ENCODE measurements at places on chromosomes 3 and 15.

GRCh38 chr3:48952510-48953118, 34.0 kb downstream of the ARIH2 start:
- peak; percentile 17 for DNase-seq

GRCh38 chr3:45241206-45241605, 15.1 kb upstream of the TMEM158 start:
- no peak for DNase-seq

DNA sequence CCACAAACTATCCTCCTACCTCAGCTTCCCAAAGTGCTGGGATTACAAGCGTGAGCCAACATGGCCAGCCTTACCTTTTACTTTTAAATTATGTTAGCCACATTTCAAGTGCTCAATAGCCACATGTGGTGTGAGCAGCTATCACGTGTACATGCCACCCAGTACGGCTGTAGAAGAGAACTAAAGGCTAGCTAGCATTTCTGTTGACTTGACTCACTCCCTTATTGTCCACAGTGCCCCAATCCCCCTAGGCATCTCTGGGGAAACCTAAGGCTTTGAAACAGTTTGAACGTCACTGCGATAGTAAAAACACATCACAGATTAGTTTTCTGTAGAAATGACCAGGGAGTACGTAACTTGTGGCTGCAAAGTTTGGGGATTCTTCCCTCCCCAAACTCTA, 12.0 kb downstream of the C15orf40 start:
- no peak for DNase-seq

GRCh38 chr3:128453501-128454309, 13.0 kb downstream of the DNAJB8 start:
- no peak for DNase-seq

- no peak for DNase-seq
These were observed 281.3 kb downstream of the FGF12 start for GRCh38 chr3:192445770-192446644.

GRCh38 chr3:23232016-23232415, 28.9 kb downstream of the UBE2E2 start:
- no peak for DNase-seq

- DNase-seq = no peak
These were observed 76.3 kb downstream of the RAB11A start for GRCh38 chr15:65945616-65946015.

GRCh38 chr3:136728473-136728872, 23.7 kb downstream of the STAG1 start:
- DNase-seq = no peak

GRCh38 chr3:21020681-21021080, 730.3 kb downstream of the ZNF385D start:
- no peak for DNase-seq

GRCh38 chr15:84082739-84083138, 152.8 kb upstream of the GOLGA6L4 start:
- no peak for DNase-seq

- no peak for DNase-seq
These were observed 543 bp downstream of the MEF2A start for GRCh38 chr15:99566157-99566897.

DNA sequence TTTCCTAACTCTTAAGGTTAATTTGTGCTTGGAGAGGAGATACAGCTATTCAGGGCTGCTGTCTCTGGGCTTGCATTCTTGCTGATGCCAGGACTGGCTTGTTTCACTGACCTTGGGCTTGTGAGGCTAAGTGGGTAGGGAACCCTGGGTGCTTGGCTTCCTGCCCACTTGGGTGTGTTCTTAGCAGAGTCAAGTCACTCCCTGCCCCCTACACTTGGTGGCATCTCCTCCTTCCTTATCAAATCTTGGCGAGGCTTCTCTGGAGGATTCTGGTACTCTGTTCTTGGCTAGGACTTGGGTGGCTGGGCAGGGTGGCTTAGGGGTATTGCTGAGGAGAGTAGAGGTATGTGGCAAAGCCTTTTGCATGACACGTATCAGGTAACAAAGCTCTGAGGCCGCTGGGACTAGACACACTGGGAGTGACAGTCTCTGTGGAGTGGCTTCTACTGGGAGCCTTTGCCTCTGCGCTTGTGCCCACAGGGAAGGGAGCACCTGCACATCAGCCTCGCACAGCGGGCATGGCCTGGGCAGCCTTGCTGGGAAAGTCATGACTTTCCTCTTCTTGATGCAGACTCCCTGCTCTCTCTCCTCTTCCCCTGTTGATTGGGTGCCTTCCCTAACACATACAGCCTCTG, 41.8 kb downstream of the CHCHD6 start:
- no peak for DNase-seq

GRCh38 chr3:77038468-77038929, 1.4 kb upstream of the ROBO2 start:
- DNase-seq = no peak

DNA sequence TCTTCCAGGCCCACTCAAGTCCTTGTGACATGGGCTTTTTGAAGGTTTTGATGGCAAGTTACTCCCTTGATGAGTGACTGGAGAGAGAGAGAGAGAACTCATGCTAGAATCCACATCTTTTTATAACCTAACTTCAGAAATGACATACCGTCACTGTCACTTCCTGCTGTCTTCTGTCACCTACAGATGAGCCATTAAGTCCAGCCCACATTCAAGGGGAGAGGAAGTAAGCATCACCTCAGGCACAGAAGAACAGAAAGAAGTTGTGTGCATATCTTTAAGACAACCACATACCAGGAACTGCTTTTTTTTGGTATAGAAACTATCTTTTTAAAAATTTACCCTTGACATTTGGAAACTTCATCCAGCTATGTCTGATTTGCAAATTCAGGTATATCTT, 16.6 kb upstream of the TXNRD3 start:
- no peak for DNase-seq

- no peak for DNase-seq
These were observed at the start of gene KY for GRCh38 chr3:134650431-134651346. KY (minus strand) TSS chr3:134651022; CDS start chr3:134650960, 62 bp downstream.

- no peak for DNase-seq
These were observed 145.1 kb downstream of the LPP start for GRCh38 chr3:188299068-188299467.
